ENCODE measurements at places on chromosomes 2 and 18.

DNA sequence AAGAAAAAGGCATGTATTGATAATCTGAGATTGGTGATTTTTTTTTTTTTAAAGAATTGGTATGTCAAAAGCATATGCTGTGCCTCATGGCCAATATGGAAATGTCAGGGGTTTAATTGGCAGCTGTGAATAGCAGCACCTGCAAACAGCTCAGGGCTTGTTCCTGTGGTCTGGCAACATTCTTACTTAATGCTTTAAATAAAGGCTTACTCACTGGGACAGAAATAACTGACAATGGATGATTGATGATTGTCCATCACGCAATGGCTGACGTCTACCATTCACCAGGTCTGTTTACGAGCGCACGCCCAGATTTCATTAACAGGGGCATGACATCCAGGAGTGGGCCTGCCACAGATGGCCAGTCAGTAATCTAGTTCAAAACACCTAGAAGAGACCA lies 66.7 kb downstream of the ETAA1 start:
- H3K27ac ChIP-seq, result no peak overlapping the region
- no peaks in the 10 kb centered on the region for H3K4me1 ChIP-seq
- H3K4me3 ChIP-seq, result no peak overlapping the region
- no peak for DNase-seq
- no peaks in the 10 kb centered on the region for H3K36me3 ChIP-seq
- no peaks in the 10 kb centered on the region for H3K27me3 ChIP-seq

- no peaks in the 10 kb centered on the region for H3K36me3 ChIP-seq
- DNase-seq, result no peak
- H3K27me3 ChIP-seq, result no peaks in the 10 kb centered on the region
- H3K4me3 ChIP-seq, result no peak overlapping the region
- no peak overlapping the region for H3K27ac ChIP-seq
- H3K4me1 ChIP-seq, result peaks cover 11% of the 10 kb centered on the region
Measured at GRCh38 chr2:216635171-216635570, 2.0 kb downstream of the IGFBP2 start.

DNA sequence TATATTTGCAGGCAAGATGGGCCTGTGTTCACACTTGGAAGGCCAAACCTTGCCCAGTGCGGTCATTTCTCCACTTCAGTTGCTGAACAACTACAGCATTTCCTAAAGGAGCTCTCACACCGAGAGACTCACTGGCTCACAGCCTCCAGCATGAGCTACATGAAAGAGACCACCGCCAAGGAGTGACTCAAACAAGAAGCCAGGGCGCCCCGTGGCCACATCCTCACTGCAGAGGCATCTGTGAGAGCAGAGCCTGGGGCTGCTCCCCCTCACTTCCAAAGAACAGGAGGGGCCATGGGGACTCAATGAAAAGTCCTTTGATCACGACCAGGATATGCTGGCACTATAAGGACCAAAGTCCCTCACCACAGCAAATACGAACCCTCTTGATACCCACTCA lies 50.0 kb downstream of the TMEM163 start:
- H3K27ac ChIP-seq, result no peak overlapping the region
- peak; percentile 92 for DNase-seq
- H3K4me1 ChIP-seq, result peaks cover 61% of the 10 kb centered on the region
- H3K36me3 ChIP-seq, result no peaks in the 10 kb centered on the region
- H3K27me3 ChIP-seq, result no peaks in the 10 kb centered on the region

GRCh38 chr2:121242175-121242875 lies 42.7 kb downstream of the TFCP2L1 start:
- no peak for DNase-seq
- H3K27ac ChIP-seq, result no peak overlapping the region
- H3K36me3 ChIP-seq, result no peaks in the 10 kb centered on the region
- no peak overlapping the region for H3K4me3 ChIP-seq

GRCh38 chr2:33084433-33084832 lies 137.7 kb downstream of the LTBP1 start:
- H3K4me3 ChIP-seq, result no peak overlapping the region
- no peak overlapping the region for H3K27ac ChIP-seq
- H3K4me1 ChIP-seq, result no peaks in the 10 kb centered on the region
- no peak for DNase-seq
